Astrocyte of the spinal cord (primary cell): ENCODE measurements at places on chromosomes 3 and 15.
A peak's percentile ranks its signal among the peaks of the same experiment; 100 is the strongest.

- no peak for DNase-seq
These were observed 34.1 kb downstream of the GLB1 start for GRCh38 chr3:33062866-33063265.

DNA sequence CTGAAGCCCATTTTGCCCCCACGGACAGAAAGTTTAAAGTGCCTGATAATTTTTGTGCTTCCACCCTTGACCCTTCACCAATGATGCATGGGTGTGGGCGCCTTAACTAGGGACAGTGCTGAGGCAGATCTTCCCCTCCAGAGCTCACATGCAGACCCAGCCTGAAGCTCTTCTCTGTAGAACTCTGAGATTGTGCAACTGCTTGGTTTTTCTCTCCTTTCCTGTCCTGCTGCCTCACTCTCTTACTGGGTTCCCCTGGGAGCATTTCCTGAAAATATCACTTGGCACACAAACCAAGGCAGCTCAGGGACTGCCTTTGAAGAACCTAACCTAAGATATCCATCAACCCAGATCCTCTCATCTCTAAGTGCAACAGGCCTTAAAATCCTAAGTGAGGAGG is 220.3 kb upstream of the STT3B start:
- no peak for DNase-seq

DNA sequence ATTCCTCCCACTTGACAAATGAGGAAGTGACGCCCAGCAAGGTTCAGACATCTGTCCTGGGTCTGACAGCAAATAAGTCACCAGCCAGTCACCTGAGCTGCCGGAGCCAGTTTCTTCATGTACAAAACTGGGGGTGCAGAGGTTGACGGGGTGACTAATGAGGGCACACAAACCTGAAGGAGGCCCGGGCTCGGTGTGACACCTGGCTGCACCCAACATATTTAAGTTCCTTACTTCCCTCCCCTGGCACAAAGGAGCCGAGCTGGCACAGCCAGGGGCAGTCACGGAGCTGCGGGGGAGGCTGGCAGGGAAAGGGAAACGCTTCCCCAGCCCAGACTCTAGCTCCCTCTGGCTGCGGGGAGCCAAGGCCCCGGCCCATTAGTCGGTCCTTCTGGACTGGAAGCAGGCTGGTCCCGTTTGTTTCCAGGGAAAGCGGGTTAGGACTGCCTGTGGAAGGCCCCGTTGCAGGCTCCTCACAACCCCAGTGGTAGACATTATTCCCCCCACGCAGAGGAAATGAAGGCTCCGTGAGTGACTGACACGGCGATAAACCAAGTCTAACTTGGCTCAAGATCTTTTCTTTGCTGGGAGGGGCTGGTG is 2.3 kb downstream of the FBXL22 start:
- DNase-seq = peak; percentile 32

GRCh38 chr15:75225951-75226732 is 24.5 kb downstream of the C15orf39 start:
- DNase-seq = no peak

DNA sequence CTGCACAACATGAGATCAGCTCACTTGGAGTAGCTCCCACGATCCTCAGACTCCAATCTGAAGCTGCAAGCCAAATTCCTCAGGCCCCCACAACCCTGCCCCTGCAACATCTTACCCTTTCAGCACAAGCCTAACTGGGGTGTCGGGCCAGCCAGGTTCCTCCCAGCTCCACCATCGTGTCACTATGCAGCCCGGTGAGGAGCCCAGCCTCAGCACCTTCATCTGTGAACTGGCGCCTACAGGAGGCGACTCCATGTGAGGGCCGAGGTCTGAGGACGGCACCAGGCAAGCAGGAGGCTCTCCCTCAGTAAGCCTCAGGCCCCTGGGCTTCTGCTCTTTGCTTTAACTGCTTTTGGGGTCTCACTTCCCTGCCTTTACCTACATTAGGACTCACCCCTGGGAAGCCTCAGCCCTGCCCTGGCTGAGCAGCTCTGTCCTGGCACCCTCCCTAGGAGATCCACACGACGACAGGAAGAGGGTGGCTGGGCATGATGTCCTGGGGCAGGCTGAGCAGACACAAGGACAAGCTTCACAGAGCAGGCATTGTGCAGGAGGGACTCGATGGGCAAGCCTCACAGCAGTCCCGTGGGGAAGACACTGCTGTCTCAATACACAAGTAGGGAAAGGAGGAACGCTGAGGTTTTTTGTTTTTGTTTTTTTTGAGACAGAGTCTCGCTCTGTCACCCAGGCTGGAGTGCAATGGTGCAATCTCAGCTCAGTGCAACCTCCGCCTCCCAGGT is 104.6 kb downstream of the ADAMTS17 start:
- no peak for DNase-seq

DNA sequence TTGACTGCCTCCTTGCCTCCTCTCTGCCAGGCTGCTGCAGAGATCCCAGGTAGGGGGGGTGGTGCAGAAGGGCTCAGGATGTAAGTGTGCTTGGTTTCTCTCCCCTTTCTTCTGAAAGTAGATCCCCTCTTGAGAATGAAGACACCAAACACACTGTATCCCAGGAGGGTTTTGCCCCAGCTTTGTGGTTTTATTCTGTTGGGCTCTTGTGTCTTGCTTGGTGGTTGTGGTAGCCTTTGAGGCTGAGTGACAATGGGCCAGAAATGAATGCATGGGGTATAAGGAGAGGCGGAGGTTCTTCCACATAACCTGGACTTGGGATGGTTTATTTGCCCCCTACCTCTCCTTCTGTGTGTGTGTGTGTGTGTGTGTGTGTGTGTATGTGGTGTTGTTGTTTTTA is 5.7 kb downstream of the PDIA5 start:
- DNase-seq = no peak

- peak; percentile 61 for DNase-seq
These were observed 725.5 kb upstream of the ARRDC4 start for GRCh38 chr15:97234851-97235610.

GRCh38 chr15:91383532-91383931 is 283.5 kb downstream of the SV2B start:
- no peak for DNase-seq

DNA sequence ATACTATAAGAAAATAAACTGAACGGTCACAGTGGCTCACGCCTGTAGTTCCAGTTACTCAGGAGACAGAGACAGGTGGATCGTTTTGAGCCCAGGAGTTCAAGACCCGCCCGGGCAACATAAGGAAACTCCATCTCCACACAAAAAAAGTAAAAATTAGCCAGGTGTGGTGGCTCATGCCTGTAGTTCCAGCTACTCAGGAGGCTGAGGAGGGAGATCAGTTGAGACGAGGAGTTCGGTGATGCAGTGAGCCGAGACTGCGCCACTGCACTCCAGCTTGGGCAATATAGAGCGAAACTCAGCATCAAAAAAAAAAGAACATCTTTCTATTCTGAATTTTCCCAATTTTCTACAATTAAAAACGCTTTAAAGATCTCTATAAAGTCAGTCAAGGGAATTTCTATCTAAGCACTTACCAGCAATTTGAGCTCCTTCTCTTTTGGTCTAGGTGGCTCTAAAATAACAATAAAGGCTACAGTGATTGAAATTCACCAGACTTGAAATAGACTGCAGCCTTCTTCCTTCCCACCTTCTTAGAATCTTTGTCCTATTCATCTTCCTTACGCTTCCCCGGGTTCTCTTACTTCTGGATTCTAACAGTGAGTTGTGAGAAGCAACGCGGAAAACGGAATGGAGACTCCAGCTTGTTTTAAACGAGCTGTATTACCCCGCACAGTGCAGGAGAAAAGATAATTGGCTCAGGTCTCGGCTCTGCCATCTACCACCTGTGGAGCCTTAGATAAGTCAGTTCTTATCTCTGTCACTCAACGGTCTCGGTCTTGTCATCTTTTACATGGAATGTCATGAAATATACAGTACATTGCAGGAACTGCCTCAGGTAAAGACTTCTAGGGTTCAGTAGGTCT is 812 bp upstream of the SEC62 start:
- DNase-seq = no peak

DNA sequence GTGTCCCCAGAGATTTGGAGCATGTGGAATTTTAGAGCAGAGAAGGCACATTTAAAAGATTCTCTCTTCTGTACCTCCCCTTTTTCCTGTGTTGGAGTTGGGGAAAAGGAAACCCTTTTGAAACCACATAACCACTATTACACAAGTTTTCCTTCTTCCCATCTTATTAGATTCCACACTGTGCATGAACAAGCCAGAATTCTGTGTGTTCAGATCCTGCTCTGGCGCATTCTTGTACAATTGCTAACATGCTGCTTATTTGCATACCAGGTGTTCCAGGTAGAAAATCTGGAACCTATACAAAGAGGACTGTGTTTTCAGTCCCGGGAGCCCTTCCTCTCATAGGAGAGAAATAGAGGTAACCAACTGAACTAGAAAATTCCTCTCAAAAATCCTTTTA is 2.6 kb upstream of the CIB2 start:
- DNase-seq = no peak

- no peak for DNase-seq
These were observed 232.1 kb downstream of the IGSF11 start for GRCh38 chr3:118802325-118803095.

DNA sequence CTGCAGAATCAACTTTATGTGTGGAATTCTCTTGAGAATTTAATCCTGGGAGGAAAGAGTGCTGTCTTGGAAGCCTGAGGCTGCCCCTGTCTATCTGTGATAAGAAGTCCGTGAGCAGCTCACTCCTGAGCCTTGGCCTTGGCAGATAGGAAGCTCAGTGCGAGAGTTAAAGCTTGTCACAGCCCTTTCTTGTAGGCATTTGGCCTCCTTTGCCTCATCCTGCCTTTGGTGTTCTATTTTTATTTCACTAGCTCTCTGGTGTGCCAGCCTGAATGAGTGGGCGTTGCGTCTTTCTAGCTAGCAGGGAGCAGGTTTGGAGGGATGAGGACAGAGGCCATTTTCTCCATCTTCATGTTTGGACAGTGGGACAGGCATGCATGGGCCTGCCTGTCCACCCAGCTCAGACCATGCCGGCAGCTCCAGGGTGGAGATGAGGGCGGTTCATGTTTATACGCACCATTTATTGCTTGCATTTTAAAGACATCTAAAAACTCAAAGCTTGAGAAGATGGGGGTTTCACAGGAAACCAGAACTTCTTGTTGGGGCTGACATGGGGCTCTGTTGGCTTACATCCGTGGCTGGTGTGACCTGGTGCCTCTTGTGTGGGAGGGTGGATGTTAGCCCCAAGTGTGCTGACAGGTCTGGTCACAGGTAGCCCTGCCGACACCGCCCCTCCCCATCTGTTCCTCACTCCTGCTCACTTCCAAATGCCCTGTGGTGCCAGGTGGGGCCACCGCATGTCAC is 29.8 kb downstream of the IRAK2 start:
- no peak for DNase-seq

GRCh38 chr15:31481142-31481541 is 154.5 kb downstream of the KLF13 start:
- DNase-seq = no peak
